ENCODE measurements at places on chromosomes 5 and 9. TPM values are rescaled to one million over a fixed set of nuclear protein-coding genes. Genes with fewer than 3 reads are reported as not detected.
A peak's percentile ranks its signal among the peaks of the same experiment; 100 is the strongest.

DNA sequence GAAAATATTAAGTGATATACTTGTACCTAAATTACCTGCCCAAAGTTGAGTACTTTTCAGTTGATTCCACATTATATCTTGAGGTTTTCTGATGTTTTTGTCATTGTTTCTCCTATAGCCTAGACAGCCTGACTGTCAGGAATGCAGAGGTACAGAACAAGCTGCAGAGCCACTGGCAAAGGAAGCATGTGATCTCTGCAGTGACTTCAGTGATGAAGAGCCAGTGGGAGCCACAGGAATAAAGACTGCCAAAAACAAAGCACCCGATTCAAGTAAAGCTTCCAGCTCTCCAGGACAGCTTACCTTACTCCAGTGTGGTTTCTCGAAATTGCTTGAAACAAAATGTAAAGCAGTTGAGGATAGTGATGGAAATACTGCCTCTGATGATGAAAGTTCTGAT lies 96.3 kb downstream of the ERCC6L2 start:
- no peaks in the 10 kb centered on the region for H3K4me1 ChIP-seq
- no peak overlapping the region for H3K27ac ChIP-seq
- H3K27me3 ChIP-seq = no peaks in the 10 kb centered on the region
- no peak overlapping the region for H3K4me3 ChIP-seq
- no peak for DNase-seq

DNA sequence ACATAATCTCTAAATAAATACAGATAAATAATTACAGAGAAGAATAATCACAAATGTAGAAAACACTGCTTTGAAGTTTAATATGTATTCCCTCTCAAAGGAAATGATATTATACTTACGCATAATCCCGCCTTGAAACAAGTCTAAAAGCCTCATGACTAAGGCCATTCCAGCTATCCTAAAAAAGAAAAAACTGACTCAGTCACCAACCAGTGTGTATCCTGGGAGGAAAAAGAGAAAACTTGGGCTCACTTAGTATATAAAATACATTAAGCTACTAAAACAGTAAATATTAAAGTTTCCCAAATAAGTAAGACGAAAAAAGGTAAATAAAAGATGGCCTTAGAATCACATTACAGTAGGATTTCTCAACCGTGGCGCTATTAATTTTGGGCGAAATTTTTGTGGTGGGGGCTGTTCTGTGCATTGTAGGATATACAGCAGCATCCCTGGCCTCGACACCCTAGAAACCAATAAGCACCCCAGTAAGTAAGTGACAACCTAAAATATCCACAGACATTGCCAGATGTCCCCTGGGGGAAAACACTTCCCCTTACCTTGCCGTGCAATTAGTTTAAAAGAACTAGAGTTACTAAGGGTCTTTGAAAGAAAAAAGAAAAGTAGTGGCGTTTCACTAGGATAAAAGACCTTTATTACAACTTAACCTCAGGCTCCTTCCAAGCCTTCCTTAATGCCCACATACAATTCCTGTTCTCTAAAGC lies 1.1 kb downstream of the HSPA9 start:
- DNase-seq = no peak
- H3K4me3 ChIP-seq = peak overlapping the region; percentile 99
- H3K36me3 ChIP-seq = peaks cover 42% of the 10 kb centered on the region
- H3K27ac ChIP-seq = peak overlapping the region; percentile 92
- no peaks in the 10 kb centered on the region for H3K4me1 ChIP-seq

DNA sequence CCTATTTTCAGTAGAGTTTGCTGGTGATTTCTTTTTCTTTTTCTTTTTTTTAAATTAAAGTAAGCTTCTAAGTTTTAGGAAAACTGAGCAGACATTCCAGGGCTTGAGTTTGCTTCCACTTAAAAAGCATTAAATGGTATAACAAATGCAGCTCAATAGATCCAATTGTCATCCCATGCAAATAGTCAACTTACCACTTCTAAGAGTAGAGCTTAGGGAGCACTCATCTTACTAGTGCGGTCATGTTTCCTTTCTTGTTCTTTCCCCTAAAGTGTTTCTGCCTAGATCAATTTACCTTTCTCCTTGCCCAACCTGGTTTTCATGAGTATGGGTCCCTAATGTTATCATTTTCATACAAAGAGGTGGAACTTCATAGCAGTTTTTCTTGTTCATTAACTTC lies 13.0 kb upstream of the CEP120 start:
- no peak overlapping the region for H3K4me3 ChIP-seq
- no peak for DNase-seq
- no peaks in the 10 kb centered on the region for H3K4me1 ChIP-seq

GRCh38 chr5:135534609-135535419 lies 950 bp downstream of the NEUROG1 start:
- H3K27me3 ChIP-seq = peaks cover 93% of the 10 kb centered on the region
- H3K4me1 ChIP-seq = peaks cover 2% of the 10 kb centered on the region
- H3K36me3 ChIP-seq = no peaks in the 10 kb centered on the region
- DNase-seq = peak; percentile 76
- no peak overlapping the region for H3K27ac ChIP-seq

- peaks cover 4% of the 10 kb centered on the region for H3K4me1 ChIP-seq
- H3K4me3 ChIP-seq = no peak overlapping the region
- H3K36me3 ChIP-seq = no peaks in the 10 kb centered on the region
- no peak overlapping the region for H3K27ac ChIP-seq
These were observed 151.7 kb upstream of the ZNF366 start for GRCh38 chr5:72658761-72659540.

- H3K27ac ChIP-seq = no peak overlapping the region
- no peaks in the 10 kb centered on the region for H3K36me3 ChIP-seq
- no peak overlapping the region for H3K4me3 ChIP-seq
- no peak for DNase-seq
- H3K27me3 ChIP-seq = no peaks in the 10 kb centered on the region
These were observed 60.3 kb upstream of the EPB41L4A start for GRCh38 chr5:112479418-112479817.

DNA sequence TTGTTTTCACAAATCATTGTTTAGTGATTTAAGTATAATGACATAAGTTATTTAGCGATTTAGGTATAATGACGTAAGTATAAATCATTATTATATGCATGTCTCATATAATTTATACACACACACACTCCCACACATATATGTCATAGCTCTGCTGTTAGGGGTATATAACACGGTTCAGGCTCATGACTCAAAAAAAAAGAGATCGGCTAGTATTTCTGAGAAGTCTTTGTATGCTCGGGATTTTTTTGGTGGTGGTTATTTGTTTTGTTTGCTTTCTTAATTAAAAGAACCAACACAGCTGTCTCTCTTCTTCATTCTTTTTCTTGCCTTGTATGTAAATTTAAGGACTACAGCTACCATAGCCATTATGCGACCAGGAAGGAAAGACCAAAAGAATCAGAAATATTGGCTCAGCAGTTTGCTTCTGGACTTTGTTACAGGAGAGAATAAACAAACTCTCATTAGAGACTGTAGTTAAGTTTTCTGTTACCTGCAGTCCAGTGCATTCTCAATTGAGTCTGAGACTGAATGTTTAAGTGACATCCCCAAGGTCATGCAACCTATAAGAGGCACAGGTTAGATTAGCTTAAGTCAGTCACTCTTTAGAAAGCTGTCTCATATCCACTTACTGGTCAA lies 83.2 kb upstream of the NREP start:
- H3K27me3 ChIP-seq = no peaks in the 10 kb centered on the region
- no peak overlapping the region for H3K27ac ChIP-seq
- H3K4me1 ChIP-seq = no peaks in the 10 kb centered on the region
- no peaks in the 10 kb centered on the region for H3K36me3 ChIP-seq
- H3K4me3 ChIP-seq = no peak overlapping the region

- peaks cover 4% of the 10 kb centered on the region for H3K36me3 ChIP-seq
- no peak overlapping the region for H3K4me3 ChIP-seq
- DNase-seq = no peak
- no peak overlapping the region for H3K27ac ChIP-seq
- H3K27me3 ChIP-seq = no peaks in the 10 kb centered on the region
These were observed 764.5 kb downstream of the EFNA5 start for GRCh38 chr5:106906199-106906598.

PCDHA1 gene
- 0.61 TPM for total RNA-seq

DYNC2I2 gene
- total RNA-seq = 62.2 TPM

SPINK4 gene
- not detected for total RNA-seq

ZDHHC11B gene
- total RNA-seq = 0.86 TPM

CBY3 gene
- 1.6 TPM for total RNA-seq

Measured in H9 (cell line).